WERI-Rb-1 (cell line): ENCODE measurements at places on chromosomes 2 and 18.
A peak's percentile ranks its signal among the peaks of the same experiment; 100 is the strongest.

DNA sequence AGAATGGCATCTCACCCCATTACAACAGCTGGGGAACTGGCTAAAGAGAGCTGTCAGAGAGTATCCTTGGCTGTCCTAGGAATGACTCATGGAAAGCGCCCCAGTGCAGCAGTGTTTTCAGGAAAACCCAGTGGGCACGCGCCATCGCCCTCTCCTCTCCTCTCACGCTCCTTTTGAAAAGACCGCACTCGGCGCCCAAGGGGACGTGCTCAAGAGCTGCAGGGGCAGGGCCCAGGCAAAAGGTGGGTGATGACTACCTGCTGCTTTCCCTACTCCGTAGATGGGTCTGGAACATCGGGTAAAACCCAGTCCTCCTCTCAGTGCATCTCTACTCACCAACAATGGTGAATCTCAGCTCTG, 68.1 kb downstream of the EMILIN2 start:
- no peak for DNase-seq

- no peak for DNase-seq
Observed at GRCh38 chr2:70566464-70566863, 12.8 kb upstream of the TGFA start.

GRCh38 chr18:22267697-22268096, 98.3 kb downstream of the GATA6 start:
- no peak for DNase-seq

DNA sequence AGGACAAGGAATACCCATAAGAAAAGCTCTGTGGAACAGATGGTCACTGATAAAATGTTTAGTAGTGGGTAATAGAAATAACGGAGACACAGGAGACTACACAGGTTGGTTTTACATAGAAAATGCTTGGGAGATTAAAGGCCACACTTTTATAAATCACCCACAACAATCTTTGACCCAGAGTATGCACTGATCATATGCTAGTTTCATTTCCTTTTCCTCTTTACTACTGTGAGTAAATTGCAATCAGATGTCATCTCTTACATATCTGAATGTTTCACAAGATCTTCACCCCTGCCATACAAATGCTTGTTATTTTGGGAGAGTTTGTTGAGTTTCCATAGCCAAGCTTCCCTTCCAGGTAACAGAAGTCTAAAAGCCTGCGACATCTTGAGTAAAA, 978.4 kb upstream of the KLHL29 start:
- DNase-seq, result no peak

DNA sequence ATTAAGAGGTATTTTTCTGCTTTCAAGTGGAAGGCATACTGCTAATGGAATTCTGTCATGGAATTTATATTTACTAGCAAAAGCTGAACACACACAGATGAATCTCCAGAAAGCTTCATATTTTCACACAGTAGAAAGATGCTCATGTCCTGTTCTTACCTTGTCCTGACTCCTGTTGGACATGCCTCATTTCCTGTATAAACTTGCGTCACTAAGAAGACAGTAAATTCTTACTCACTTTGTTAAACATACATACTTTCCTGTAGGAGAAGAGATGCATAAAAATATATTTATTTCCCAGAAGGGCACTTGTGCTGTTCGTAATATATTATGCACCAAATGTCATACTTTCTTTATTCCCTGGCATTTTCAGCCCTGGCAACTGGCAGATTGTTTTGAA, 238.3 kb upstream of the RASGRP3 start:
- DNase-seq, result no peak

GRCh38 chr18:34710458-34710914, 388 bp downstream of the DTNA start:
- no peak for DNase-seq

DNA sequence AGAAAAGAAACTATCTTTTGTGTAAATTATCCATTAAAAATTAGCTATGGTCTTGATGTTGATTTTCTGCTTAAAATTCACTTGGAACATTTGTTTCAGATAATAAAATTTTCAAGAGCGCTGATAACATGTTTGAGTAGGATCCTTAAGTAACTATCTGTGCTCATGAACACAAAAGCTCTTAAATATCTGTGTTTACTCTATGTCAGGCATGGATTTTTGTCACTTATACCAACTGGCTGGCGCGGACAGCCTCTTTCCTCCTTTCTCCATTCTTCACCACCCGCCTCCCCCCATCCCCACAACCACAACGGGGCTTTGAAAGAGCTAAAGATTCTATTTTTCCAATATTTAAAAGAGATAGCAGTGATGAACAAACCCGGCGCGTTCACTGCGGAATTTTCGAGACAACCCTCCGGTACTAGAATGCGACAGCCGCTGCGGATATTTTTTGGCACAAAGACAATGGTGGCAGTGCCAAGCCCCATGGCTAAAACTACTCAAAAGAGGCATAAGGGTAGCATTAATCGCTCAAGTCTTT, 181.5 kb downstream of the TCF4 start:
- DNase-seq, result no peak

DNA sequence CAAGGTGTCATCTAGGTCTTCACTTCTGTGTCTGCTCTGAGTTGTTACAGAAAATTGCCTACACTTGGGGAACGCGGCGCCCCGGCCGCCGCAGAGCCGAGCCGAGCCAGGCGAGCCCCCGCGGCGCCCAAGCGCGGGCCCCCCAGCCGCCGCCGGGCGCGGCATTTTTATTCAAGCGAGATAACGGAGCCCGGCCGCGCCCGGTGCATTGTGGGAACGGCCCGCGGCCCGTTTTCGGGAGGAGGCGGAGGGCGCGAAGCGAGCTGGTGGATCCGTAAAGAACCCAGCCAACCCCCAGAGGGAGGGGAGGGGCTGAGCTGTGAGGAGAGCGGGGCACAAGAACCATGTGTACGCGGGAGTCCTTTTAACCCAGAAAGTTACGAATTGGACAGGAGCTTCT, 191.8 kb downstream of the FTCDNL1 start:
- peak; percentile 43 for DNase-seq

DNA sequence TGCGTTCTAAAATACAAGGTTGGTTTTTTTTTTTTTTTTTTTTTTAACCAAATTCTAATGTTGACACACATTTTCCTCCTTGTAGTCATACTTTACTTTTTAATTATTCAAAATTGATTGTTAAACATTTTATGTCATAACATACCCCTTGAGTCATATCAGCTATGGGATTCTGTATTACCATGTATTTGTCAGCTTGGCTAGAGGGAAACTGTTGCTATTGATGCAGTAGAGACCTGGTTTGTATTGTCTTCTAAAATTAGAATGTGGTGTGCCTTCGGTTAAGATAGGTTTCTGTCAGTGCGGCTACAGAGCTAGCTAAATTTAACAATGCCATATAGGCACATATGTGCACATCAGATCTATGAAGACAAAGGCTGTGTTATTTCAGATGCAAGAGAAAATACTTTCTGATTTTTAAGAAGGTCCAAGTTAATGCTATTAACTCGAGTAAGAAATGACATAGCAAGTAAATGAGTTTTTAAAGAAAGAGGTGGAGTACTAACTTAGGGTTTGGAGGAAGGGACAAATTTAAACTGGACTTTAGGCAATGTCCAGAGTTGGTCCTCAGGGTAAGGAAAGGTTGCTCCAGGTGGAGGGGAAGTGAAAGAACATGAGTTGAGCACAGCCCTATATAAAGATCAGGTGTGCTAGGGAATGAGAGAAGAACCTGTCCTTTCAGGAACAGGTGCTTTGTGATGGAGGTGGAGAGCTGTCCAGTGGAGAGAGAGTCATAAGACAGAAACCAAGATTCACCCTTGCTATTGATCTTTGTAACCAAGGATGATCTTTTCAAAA, 152.3 kb downstream of the PRPF40A start:
- no peak for DNase-seq

DNA sequence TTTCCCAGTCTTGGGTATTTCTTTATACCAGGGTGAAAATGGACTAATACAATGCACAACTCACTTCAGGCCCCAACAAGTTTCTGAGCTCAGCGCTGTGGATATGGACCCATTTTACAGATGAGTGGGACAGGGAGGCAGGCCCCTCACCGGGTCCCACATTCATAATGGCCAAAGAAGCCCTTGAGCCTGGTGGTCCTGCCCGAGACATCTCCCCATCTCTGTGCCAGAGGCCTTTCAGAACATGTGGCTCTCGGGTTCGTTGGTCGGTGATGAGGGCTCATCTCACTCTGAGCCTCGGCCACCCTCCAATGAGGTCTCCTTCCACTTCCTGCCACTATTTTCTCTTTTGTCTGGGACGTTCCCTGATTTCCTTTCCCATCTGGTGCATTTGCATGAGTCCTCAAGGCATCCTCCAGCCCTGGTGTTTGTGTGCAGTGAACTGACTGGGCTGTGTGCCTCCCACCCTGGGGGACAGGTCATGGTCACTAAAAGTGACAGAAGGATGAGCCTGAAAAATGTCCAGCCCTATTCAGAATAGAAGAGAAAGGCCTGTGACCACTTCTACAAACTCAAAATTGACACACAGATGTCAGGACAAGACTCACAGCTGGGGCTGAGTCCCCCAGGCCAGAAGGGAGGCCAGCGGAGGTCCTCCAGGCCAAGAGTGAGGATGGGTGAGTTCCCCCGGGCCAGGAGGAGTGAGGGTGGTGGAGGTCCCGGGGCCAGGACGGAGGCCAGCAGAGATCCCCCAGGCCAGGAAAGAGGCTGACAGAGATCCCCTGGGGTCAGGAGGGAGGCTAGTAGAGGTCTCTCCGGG, 134.5 kb downstream of the PTGR3 start:
- no peak for DNase-seq

GRCh38 chr18:36537289-36537688, 239.8 kb downstream of the FHOD3 start:
- DNase-seq, result no peak

DNA sequence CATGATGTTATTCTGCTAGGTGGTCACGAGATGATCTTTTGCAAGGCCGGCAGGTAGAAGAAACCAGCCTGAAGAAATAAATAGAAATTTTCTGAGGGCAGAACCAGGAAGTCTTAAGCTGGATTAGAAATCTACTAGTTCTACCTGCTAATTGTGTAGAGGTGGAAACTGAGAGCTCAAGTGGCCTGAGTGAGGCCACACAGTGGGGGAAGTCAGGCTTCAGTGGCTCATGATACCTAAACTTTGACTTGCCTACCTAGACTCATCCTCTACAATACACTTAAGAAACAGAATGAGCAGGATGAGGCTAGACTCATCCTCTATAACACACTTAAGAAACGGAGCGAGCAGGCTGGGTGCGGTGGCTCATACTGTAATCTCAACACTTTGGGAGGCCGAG, 134.9 kb upstream of the NDUFV2 start:
- DNase-seq, result no peak

DNA sequence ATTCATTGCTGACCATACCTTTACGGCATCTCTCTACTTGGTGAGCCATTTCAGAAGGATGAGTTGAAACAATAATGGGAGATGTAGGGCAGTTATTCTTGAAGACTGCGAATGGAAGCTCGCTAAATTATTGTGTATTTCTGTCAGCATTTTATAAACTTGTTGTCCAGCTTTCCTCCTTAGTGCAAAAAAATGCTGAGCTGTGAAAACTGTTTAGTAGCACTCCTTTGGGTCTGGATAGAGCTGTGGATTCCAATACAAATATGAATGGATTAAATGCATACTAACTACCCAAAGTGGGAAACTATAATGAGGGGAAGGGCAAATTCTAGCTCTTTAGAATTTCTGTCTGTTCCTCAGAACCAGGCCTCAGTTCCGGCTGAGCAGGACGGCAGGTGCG, 461.6 kb downstream of the TXNL1 start:
- DNase-seq, result no peak

GRCh38 chr18:46332286-46332801, 228.2 kb downstream of the HAUS1 start:
- DNase-seq, result no peak

DNA sequence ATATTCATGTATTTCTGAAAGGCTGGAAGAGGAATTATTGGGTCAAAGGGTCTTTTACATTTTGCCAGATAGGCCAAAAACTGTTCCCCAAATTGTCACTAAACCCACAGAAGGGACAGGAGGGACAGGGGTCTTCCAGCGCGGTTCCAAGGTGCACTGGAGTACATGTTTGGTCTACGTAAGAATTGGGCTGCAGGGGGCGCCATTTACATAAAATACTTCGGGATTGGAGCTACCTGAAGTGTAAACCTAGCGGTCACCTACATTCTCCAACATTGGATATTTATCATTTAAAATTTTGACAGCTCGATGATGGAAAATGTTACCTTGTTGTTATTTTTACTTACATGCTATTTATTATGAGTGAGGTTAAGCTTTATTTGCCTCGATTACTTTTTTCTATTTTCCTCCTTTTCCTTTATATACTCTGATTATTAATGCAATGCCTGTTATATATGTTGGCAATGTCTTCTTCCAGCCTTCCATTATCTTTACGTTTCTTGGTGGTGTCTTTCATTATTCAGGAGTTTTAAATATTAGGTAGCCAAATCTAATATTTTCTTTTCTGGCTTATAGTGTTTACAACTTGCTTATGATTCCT, 43.0 kb upstream of the RAB6C start:
- DNase-seq, result no peak

DNA sequence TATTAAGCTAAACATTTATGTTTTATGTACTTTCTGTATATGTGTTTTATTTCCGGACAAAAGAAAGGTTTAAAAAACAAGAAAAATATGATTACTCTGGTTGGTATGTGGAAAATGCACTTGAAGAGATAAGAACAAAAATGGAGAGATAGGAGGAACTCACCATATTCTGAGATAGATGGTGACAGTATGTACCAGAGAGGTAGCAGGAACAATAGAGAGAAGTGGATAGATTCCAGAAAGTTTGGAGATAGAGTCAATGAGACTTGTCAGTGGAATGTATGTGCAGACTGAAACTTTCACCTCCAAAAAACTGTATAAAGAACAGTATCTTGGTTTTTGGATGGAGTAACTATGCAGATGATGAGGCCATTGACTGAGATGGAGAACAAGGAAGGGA, 105.6 kb upstream of the FSHR start:
- no peak for DNase-seq

DNA sequence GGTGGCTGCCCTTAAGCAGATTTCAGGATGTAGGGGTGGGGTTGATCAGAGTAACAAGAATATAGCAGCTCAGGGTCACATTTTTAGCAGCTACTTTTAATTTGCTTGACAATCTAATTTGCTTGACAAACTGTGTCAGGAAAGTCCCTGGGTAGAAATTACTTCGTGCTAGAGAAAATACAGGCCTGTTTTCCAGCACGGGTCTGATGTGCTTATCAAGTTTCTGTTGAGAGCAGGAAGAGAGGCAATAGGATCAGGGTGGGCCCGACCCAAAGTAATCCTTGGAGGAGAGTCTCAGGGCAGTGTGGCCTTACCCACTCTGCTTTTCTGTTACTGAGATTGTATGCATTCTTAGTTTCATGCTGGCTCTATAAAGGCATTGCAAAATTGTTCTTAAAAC, 221.5 kb downstream of the TSN start:
- no peak for DNase-seq

DNA sequence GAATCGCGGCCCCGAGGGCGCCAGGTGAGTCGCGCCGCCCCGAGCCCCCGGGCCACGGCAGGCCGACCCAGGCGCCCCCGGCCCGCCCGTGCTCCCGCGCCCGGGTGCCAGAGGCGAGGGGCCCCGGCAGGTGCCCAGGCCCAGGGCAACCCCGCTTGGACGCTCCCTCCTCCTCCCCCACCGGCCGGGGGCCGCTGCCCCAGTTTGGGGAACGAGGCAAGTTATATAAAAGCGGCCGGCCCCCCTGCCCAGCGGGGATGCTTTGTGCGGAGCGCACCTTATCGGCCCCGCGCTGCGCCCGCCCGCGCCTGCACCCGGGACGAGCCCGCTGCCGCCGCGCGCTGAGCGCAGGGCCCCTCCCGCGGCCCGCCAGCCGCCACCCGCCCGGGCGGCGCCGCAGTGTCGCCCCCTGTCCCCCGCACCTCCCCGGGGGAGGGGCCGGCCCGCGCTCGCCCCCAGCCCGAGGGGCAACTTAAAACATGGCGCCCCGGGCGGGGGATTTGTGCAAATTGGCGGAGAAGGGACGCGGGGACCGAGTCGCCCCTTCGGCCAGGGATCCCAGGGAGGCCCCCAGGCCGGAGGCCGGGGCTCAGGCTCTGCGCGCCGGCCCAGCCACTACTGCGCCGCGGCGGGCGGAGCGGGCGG, 639 bp downstream of the EPB41L3 start:
- DNase-seq, result peak; percentile 53
